ENCODE measurements at places on chromosomes 11 and 22.

DNA sequence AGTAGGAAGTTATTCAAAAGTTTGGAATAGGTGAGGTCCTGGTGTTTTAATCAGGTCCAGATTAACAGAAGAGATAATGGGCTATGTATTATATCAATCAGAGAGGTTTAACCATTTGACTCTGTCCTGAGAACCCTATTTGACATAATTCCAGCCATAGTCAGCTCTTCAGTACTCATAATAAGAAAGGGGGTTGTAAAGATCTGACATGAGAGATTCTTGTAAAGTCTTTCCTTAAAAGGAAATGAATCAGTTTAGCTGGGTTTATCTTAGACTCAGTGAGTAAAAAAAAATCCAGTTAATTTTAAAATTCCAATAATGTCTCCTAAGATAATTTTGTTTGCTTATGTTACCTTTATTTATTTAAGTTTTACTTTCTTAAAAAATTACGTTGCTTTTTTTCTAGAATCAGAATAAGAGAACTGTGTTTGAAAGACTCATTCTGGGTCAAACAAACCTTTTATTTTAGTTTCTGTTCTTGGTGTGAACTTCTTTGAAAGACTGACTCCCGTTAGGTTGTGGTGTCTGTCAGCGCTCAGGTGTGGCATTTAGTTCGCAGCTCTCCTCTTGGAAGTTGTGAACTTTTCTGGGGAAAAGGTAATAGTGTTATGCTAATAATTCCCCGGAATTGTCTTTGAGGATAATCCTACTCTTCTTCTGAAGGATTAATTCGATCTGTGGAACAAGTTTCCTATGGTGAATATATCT lies 20.5 kb downstream of the NUCB2 start:
- DNase-seq: no peak

DNA sequence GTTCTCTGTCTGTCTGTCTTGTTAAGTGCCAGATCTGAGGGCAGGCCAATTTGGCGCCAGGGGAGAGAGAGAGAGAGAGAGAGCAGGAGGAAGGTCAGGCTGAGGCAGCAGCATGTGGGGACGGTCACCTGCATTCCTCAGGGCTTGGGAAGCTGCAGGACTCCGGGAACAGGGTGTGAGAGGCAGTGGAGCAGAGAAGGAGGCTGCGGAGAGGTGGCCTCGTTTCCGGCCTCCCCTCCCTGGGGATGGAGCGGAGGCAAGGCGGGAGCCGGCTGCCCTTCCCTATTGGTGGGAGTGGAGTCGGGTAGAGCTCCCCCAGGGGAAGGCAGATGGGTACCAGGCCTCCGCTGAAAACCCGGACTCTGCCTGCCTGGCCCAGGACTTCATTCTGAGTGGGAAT lies 9.7 kb downstream of the CLMP start:
- DNase-seq: no peak

GRCh38 chr11:121427400-121427744 lies 24.7 kb upstream of the SORL1 start:
- DNase-seq: no peak

- DNase-seq: no peak
These were observed 36.2 kb downstream of the UVRAG start for GRCh38 chr11:75851203-75851602.

GRCh38 chr11:62150887-62151736 lies 27.3 kb downstream of the INCENP start:
- no peak for DNase-seq

- DNase-seq: no peak
These were observed 40.1 kb downstream of the CTSC start for GRCh38 chr11:88297421-88297820.

DNA sequence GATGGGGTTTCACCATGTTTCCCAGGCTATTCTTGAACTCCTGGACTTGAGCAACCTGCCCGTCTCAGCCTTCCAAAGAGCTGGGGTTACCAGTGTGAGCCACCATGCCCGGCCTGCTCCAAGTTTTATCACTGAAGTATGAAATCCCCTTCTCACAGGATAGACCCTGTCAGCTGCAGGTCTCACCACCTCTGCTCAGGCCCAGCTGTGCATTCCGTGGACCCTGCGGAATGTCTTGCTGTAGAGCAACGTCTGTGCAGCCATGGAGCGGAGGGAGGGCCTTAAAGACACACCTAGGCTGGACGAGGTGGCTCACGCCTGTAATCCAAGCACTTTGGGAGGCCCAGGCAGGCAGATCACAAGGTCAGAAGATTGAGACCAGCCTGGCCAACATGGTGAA lies 625.4 kb downstream of the BRD1 start:
- no peak for DNase-seq

DNA sequence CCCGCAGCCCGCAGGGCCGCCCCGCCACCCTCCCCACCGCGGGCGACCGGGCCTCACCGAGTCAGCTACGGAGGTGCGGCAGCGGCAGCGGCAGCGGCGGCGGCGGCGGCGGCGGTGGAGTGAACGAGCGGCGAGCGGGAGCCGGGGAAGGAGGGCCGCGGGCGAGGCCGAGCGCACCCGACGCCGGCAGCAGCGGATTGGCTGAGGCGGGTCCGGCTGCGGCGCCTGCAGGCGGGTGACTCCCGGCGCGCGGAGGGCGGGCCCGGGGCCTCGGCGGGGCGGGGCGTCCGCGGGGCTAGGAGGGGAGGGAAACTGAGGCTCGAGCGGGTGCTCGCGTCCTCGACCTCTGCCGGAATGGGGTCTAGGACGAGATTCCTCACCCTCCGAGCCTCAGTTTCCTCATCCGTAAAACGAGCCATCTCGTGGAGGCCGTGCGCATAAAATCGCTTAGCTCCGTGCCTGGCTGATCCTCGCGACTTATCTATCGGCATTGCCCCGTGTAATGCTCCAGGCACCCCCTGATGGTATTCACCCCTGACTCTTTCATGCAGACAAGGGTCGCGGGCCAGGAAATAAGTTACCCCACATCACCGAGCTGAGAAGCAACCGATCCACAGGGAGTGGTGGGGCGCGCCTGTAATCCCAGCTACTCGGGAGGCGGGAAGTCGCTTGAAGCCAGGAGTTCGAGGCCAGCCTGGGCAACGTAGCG lies at the start of gene CPT1A:
CPT1A (minus strand) TSS at position 199 of the 709 bp plus-strand sequence. CDS start 26,442 bp downstream, outside the sequence.
- no peak for DNase-seq

GRCh38 chr11:120830085-120830620 lies 193.7 kb upstream of the TBCEL start:
- no peak for DNase-seq

GRCh38 chr11:15745266-15745665 lies 611.1 kb downstream of the SOX6 start:
- no peak for DNase-seq

- no peak for DNase-seq
These were observed 140.4 kb downstream of the PARVA start for GRCh38 chr11:12517741-12518140.

GRCh38 chr11:77472991-77473800 lies 698 bp downstream of the PAK1 start:
- peak; percentile 1 for DNase-seq

GRCh38 chr11:72307439-72307838 lies 63.5 kb upstream of the PHOX2A start:
- DNase-seq: no peak

DNA sequence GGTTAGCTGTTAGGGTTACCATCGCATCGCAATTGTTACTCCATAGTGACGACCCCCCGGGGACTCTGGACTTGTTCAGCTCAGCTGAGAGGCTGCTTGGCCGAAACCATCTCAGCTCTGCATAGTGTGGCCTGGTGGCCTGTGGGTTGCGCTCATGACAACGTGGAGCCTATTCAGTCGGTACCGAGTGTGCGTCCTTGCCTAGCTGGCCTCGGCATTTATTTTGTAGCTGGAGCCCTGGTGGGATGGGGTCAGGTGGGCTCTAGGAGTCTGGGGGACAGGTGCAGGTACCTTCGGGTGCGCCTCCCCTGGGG lies 13.5 kb downstream of the LRP5 start:
- no peak for DNase-seq

DNA sequence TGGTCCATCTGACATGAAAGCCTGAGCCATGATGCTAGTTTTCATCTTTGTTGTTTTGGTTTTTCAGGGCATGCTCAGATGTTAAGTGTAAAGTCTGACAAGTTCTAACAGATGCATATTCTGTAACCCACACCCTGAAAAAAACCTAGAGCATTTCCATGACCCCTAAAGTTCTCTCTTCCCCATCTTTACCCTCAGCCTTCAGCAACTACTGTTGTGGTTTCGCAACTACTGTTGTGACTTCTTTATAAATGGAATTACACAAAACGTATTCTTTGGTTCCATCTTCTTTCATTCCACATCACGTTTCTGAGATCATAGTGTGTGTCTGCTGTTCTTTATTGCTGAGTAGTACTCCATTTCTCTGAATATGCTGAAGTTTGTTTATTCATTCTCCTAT lies 65.1 kb upstream of the LDLRAD3 start:
- no peak for DNase-seq

DNA sequence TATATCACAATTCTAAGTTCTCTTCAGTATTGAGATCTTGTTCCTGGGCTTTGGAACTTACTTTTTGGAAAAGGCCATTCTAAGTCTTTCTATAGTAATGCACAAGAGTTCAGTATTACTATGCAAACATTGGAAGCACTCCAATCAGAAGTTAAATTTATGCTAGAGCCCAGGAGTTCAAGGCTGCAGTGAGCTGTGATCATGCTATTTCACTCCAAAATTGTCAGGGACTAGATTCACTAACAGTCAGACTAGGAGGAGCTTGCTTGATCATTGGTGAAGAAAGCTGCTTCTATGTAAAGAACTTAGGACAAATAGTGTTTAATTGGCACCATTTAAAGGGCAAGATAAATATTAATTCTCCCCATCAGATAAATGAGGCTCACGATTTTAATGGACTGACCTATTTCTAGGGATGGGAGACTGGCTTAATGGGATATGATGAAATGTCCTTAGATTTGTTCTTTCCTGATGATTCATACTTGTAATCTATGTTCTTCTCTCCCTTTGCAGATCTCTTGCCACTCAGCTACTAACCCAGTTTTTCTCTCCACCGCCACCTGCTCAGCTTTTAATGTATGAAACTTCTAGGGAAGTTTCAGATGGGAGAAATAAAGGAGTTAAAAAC lies 32.6 kb upstream of the TMEM123 start:
- DNase-seq: no peak

DNA sequence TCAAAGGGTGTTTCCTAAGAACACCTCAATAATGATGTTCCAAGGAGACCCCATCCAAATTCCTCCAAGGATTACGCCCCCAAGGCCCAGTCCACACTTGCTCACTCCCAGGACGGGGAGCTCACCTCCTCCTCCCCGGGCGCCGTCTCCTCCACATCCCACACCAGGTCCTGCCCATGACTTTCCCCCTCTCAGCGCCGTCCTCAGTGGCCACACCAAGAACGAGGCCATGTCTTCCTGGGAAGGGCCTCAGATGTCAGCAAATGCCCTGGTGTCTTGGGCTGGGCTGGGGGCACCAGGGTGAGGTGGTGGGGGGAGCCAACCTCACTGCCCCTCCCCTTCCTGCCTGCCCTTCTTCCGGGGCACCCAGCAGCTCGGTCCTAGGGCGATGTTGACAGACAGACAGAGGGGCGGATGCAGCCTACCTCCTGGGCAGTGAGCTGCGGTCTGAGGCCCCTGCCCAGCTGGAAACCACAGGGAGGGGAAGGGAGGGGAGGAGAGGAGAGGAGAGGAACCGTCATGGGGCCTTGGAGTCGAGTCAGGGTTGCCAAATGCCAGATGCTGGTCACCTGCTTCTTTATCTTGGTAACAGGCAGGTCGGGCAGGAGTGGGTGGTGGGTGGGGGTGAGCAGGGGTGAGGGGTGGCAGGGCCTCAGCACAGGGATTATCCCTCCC lies at the start of the genes C11orf21 and TSPAN32:
C11orf21 (minus strand) TSS at position 288 of the 675 bp plus-strand sequence; CDS start at position 178, 110 bp downstream.
TSPAN32 (plus strand) TSS at position 383 of the 675 bp plus-strand sequence; CDS start at position 520, 137 bp downstream.
- no peak for DNase-seq

GRCh38 chr22:40898850-40899357 lies 37.0 kb upstream of the DNAJB7 start:
- no peak for DNase-seq

DNA sequence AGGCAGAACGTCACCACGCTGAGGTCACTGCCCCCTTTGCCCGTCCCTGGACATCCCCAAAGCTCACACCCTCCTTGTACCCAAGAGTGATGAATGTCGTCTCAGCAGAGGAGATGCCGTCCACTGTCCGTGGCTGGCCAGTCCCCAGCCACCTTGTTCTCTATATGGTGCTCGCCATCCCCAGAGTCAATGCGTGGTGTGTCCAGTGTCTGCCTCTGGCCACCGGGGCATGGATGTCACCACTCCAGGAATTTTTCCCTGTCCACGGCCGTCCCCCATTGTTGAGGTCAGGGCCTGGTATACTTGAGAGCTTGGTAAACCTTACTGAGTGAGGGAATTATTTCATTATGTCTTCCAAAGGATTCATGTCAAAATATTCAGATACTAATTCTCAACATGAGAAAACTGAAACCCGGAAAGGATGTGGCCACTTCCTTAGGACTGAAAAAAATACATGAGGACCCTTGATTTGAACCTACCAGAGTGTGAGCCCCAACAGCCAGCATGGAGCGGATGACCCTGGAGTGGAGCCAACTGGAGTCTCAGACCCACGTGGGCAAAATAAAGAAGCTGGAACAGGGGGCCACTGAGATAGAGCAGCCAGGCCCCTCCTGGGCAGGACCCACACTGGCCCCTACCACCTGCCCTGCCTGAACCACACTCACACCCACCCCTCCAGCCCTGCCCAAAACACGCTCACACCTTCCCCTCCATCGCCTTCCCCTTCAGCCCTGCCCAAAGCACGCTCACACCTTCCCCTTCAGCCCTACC lies 376.4 kb downstream of the BRD1 start:
- DNase-seq: no peak

DNA sequence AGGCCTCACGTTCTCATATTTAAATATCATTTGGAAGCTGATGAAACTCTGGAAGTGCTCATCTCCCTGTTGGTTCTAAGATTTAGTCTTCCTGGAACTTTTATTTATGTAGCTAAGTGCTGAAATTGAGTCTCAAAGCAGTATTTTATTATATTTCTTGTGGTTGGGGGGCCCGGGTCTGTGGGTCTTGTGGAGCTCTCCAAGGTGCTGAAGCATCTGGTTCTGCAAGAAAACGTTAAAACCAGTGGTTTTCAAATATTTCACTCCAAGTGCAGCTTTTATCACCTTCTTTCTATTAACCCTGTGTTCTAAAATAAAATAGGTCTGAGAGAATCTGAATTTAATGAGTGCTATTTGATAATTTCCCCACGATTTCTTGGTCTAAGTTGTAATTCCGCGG lies 1404.8 kb downstream of the TBC1D22A start:
- DNase-seq: no peak

- no peak for DNase-seq
These were observed 41.1 kb downstream of the OSBPL5 start for GRCh38 chr11:3123761-3124733.

DNA sequence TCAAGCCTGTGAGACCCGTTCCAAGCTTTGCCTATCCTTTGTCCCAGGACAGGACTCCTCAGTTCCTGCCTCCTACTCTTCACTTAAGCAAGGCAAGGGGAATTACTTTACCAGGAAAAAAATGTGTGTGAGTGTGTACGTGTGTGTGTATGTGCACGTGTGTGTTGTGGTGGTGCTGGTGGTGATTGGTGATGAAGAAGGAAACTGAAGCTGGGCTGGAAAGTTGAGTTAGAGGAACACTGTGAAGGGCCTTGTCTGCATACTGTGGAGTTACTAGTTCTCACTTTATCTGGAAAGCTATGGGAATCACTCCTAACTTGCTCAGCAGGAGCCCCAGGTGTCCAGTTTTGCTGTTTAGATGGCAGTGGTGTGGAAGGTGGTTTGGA lies 378 bp downstream of the OR51D1 start:
- no peak for DNase-seq
